ENCODE measurements at places on chromosomes 12 and 14.

DNA sequence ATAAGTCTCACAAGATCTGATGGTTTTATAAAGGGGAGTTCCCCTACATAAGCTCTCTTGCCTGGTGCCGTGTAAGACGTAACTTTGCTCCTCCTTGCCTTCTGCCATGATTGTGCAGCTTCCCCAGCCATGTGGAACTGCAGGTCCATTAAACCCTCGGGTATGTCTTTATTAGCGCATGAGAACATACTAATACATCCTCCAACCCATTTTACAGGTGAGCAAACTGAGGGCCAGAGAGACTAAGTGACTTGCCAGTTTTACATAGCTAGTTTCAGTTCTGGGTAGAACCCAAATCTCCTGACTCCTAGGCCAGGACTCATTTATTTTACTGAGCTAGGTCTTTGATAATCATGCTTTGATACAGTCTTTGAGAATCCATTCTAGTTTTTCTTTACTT, 406.9 kb downstream of the RAD51B start:
- DNase-seq, result no peak

- DNase-seq, result peak; percentile 79
These were observed 1.1 kb downstream of the RHNO1 start for GRCh38 chr12:2877953-2878732.

- peak; percentile 1 for DNase-seq
These were observed 185.6 kb upstream of the C14orf180 start for GRCh38 chr14:104393898-104394381.

DNA sequence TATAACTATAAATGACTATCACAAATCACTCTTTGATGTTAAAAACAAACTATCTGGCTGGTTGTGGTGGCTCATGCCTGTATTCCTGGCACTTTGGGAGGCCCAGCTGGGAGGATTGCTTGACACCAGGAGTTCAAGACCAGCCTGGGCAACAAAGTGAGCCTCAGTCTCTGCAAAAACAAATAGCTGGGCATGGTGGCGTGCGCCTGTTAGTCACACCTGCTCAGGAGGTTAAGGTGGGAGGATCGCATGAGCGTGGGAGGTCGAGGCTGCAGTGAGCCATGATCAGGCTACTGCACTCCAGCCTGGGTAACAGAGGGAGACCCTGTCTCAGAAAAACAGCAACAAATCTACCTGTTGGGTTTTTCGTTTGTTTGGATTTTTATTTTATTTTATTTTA, 5.4 kb downstream of the TXNRD1 start:
- no peak for DNase-seq

DNA sequence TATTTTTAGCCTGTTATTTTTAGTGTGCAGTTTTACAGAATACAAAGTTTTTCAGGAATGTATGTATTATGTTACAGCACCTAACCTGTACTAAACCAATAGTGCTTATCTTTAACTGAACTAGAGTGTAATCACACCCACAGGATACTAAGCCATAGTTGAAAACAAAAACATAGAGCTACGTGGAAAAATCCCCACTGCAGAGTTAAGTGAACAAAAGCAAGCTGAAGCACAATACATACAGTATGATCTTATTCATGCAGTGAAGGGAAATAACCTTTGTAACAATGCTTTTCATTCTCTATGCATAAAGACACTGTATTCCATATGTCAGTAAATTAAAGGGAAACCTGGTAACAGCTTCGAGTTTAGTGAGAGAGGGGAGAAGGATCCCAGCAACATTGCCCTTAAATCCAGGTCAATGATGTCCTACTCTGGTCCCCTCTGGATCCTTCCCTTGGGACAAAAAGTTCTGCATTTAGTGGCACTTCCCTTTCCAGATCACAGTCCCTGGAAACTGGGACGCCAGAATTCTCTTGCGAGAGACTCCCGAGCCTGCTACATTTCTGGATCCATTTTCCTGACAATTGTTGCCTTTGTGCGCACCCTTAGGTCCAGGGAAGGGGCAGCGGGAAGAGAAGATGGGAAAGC, 121.3 kb upstream of the CCND2 start:
- no peak for DNase-seq

DNA sequence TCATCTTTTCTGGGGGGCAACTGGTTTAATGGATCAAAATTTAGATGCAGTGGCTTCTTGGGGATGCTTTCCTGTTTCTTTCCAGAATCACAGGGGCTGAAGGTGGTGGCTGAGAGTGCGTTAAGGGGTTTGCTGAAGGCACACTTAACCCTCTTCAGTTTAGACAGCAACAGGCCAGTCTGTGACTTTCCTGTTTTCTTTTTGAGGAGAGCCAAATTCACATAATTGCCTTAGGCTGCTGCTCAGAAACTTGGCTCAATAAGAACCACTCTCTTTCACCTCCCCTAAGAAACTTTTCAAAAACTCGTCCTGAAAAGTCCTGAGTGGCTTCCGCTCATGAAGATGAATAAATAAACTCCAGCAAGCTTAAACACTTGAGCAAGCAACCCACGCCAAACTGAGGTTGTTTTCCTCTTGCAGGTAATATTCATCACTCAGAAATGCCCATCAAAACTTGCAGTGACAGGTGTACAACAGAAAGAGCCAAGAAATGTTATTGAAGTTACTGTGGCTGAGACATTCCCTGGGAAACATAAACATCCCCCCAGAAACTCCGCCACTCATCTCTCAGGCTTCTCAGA, 510.4 kb downstream of the TMEM132D start:
- no peak for DNase-seq

GRCh38 chr14:93055651-93056115, 60.0 kb downstream of the ITPK1 start:
- DNase-seq, result no peak

DNA sequence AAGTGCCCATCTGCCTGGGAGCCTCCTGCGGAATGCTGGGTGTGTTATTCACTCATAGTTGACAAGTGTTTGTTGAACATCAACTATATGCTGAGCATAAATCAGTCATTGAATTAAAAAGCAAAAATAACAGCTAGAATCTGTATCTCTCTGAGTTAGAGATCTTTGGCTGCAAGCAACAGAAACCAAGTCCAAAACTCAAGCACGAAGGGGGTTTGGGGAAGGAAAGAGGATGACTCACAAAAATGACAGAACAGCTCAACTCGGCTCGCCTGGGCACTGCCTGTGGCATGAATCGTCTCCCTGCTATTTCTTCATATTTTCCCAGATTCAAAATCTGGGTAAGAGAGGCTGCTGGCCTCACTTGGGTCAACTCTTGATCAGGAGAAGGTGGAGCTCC, 72.6 kb upstream of the NCOR2 start:
- no peak for DNase-seq

GRCh38 chr14:22887990-22888378, 5.0 kb downstream of the REM2 start:
- no peak for DNase-seq

DNA sequence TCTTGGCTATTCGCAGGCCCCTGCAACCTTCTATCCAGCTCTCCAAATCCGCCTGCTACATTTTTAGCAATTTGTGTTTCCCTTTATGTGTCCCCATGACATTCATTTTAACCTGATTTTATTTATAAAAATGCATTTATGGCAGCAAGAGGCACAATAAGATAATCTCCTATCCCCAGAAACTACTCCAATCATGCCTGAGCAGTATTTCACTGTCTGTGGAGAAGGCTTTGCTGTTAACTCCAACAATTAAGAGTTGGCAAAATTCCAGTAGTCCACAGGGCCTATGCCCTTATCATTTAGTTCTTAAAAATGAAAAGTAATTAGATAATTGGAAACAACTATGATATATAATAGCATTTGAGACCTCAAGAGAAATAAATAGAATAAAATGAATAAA, 462.4 kb downstream of the TRHDE start:
- no peak for DNase-seq

DNA sequence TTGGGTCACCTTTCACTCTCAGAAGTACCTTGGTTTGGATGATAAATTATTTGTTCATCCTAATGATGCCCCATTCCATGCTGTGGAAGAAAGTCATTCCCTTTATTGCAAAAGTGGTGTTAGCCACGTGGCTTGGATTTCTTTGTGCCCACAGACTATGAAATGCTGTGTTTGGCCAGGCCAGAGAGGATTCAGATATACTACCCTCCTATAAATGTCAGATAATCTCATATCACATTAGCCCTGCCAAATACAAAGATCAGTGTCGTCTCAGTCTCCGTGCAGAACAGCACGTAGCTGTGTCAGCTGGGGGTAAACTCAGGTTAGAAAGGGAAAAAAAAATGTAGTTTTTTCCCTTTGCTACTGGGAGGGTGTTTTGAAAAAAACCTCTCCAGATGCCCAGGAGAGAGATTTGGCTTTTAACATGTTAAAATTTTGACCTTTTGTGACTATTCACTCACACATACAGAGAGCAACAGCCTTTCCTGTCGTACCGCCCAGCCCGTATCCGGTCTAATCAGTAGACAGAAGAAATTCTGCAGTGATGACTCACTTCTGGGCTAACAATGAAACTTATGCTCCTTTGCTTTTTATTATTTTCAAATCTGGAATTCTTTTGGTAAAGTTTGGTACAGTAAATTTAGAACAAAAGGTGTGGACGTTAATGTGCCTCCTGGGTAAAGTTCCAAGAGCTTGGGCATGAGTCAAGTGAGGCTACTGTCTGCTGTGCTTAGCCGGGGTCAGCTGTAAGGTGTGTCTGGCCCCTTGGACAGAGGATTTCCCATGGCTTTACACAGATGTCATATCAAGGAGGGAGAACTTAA, 8.5 kb upstream of the PTPRB start:
- DNase-seq, result no peak

DNA sequence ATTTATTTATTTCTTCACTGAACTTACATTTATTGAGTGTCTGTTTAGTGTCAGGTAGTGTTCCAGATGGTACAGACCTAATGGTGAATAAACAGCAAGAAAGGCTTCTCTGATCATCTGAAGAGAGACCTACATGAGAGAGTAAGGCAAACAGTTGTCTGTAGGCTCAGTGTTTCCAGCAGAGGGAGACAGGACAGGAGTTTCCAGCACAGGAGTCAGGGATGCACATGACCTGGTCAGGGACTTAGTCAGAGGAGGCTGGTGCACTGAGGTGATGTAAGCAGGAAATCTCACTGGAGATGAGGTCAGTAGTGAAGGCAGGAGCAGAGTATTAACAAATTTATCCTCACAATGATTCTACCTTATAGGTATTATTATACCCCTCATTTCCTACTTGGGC, 233.2 kb downstream of the MDGA2 start:
- no peak for DNase-seq

- no peak for DNase-seq
These were observed 38.1 kb upstream of the CDK17 start for GRCh38 chr12:96438330-96438729.

DNA sequence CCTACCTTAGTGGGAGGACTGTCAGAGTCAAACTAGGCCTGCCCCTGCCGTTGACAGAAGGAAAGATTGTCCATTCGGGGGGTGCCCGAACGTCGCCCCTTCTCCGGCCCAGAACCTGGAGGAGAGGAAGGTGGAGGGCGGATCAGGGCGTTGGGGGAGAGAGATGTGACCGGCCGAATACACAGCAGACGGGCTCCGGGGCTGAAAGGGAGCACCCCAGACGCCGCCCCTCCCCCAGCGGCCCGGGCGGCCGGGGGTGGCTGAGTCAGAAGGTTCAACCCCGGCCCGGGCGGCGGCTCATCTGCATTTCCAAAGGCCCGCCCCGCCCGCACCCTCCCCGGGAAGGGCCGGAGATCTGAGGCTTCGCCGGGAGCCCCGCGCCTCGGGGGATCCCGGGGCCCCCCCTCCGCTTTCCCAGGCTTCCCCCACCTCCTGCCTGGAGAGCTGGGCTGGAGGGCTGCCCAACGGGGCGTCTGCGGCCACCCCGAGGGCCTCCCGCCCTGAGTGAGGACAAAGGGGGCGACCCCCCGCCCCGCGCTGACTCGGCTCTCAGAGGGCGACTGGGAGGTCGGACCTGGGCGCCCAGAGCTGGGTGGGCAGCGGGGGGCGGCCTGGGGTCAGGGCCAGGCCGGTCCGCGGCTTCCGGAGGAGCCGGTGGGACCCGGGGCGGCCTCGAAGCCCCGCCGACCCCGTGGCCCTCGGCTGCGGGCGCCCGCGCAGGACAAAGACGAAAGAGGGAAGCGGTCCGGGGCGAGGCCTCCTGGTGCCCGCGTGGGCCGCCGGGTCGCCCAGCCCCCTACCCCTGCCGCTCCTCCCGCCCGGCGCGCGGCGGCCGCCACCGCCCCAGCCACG, 3.7 kb upstream of the SETD1B start:
- peak; percentile 15 for DNase-seq

- DNase-seq, result no peak
These were observed 36.6 kb upstream of the LTBP2 start for GRCh38 chr14:74648601-74649000.

GRCh38 chr12:59452259-59452658, 143.6 kb upstream of the SLC16A7 start:
- DNase-seq, result no peak

- DNase-seq, result no peak
These were observed 98.1 kb downstream of the NCOR2 start for GRCh38 chr12:124469193-124469888.

DNA sequence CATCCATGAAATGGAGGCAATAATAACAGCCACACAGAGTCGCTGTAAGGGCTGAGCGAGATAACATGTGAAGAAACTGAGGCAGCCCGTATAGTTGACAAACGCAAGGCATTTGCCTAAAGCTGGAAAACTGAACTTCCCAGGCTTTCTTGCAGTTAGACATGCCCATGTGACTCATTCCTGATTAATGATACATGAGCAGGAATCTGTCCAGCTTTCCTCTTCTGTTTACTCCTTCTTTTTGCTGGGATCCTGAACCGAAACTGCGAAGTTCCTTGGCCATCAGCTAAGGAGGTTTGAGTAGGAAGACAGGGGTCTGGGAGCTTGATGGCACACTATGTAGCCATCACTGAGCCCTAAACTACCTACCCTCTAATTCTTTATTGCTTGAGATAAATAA, 52.2 kb downstream of the ST8SIA1 start:
- no peak for DNase-seq

DNA sequence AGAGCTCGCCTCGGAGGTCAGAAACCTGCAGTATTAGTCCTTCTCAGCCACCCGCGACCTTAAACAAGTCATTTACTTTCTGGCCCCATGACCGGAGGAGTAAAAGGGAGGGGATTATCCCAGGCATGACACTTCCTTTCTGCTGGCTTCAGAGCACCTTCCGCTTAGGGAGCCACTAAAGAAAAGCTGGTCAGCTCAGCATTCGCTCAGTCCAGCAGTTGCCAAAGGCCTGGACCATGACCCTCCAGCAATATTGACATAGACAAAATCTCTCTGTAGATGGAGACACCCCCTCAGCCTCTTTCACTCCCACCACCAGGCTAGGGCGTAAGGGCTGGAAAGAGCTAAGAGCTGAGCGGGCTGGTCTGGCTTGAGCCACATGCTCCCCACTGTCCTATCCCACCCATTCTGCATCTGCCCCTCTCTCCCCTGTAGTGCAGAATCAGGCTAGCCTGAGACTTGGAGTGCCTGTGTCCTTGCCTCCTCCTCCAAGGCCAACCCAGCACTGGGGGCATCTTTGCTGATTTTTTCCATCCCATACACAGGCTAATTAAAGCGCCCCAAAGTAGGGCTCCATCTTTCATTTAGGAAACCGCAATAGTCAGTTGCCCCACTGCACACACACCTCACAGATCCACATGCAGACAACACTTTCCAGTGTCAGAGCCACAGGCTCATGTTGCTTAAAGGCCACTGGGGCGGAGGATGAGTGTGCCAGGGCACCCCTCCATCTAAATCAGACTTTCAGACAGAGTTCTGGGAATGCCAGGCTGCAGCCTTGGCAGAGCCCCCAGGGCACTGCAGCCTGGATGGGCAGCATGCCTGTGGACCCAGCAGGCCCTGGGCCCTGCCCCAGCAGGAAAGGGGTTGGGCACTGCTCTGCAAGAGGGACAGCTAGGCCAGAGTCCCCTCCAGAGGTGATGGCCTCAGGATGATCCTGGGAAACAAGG, 4.0 kb upstream of the CPNE6 start:
- DNase-seq, result no peak

All from GF-D8 (cell line).